ENCODE measurements at places on chromosomes 3 and 15. TPM values are rescaled to one million over a fixed set of nuclear protein-coding genes. Genes with fewer than 3 reads are reported as not detected.

Gene FANCI
- 133 TPM for polyA plus RNA-seq

Gene EPHB3
- 0.19 TPM for polyA plus RNA-seq

- no peak for DNase-seq
Measured at GRCh38 chr3:142152384-142152783, 3.0 kb upstream of the TFDP2 start.

DNA sequence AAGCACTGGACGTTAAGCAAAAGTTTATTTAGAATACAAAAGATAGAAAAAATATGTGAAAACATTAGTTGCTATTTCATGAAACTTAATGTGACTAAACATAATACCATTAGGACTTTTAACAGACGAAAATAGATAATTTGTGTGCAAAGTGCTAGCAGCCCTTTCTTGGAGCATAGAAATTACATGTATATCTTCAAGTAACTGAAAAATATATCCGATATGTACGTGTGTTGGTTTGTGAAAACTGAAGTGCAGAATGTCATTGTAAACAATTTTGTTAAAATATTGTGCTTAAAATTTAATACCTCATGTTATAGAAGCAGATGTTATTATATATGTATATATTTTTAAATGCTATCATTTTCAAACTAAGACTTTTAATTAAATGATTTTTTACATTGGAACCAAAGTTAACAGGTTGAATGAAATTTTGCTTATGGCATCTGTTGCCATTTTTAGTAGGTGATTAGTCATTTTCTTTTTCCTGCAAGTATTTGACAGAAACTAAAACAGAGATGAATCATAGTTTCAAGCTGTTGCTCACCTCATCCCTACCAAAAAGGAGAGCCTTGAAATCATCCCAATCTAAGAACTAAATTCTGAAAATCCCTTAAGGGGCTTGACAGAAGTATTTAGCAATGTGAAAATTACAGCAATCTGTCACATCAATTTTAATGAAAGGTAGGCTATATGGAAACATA lies 334.8 kb downstream of the NAALADL2 start:
- peak; percentile 17 for DNase-seq

DNA sequence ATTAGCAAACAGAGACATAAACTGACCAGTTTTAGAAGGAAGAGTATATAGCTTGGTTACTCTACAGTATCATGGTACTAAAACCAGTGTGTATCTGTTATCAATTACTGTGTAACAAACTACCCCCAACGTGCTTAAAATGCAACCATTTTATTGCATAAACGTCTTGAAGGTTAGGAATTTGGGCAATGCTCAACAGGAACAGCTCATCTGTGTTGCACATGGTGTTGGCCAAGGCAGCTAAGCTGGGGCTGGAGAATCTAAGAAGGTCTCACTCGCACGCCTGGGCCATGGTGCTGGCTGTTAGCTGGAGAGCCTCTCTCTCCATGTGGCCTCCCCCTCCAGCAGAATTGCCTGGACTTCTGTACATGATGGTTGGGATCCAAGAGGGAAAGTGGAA lies 81.2 kb upstream of the THBS1 start:
- DNase-seq, result no peak

Measured in GM12878 (cell line).